PC-3 (cell line): ENCODE measurements at places on chromosomes 6 and 20. TPM values are rescaled to one million over a fixed set of nuclear protein-coding genes. Genes with fewer than 3 reads are reported as not detected.

GRCh38 chr6:121398127-121398526 is 37.3 kb upstream of the GJA1 start:
- DNase-seq, result no peak
- no peak overlapping the region for H3K27ac ChIP-seq
- no peaks in the 10 kb centered on the region for H3K4me1 ChIP-seq
- H3K4me3 ChIP-seq, result no peak overlapping the region
- H3K36me3 ChIP-seq, result no peaks in the 10 kb centered on the region
- H3K27me3 ChIP-seq, result no peaks in the 10 kb centered on the region

Gene CLVS2
- total RNA-seq, result not detected in 2 replicates

DNA sequence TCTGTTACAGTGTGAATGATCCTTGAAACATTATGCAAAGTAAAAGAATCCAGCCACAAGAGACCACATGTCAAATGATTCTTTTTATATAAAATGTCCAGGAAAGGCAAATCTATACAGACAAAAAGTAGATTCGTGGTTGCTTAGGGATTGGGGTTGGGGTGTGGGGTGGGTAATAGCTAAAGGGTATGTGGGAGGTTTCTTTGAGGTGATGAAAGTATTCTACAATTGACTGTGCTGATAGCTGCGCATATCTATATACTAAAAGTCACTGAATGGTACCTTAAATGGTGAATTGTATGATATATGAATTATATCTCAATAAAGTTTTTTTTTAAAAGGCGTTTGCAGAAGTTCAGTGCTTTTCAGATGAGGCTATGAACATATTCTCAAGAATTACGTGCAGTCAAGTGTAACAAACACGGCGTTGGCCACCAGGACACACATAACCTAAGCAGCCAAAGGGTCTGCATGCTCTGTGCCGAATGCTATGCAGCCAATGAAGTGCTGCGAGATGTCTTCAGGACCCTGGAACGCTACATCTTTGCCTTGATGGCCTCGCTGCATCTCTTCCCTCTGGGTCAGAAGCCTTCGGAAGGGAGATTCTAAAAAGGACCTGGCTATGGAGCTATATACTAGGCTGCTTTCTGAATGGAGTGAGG is 96.9 kb downstream of the SCML4 start:
- DNase-seq, result no peak
- no peaks in the 10 kb centered on the region for H3K36me3 ChIP-seq
- peaks cover 57% of the 10 kb centered on the region for H3K27me3 ChIP-seq
- H3K4me1 ChIP-seq, result no peaks in the 10 kb centered on the region

DNA sequence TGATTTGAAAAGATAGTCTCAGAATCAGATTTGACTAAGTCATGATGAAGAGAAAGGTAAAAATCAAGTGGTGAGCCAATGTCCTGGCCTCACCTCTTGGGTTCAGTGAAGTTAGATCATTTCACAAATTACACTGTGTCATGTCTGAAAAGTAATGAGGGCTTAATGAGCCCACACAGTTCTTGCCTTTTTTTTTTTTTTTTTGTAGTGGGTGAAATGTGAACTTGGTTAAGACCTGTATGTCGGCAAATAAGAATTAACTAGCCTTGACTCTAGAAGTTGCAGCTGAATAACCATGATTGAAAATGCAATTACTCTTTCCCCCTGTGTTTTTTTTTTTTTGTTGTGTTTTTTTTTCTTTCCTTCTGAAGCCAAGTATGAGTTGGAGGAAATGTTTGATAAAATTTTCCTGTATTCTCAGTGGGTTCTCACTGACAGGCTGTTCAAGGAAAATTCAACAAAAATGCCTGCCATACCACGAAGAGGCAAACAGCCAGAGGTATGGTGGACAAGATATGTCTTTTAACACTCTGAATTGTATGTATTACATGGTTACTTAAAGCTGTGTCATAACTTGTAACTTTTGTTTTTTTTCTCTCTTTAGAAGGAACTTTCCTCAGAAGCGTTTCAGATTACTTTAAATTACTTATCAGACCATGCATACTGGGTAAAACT is 135.2 kb upstream of the MLIP start:
- H3K4me1 ChIP-seq, result no peaks in the 10 kb centered on the region
- no peaks in the 10 kb centered on the region for H3K27me3 ChIP-seq
- H3K36me3 ChIP-seq, result no peaks in the 10 kb centered on the region
- H3K4me3 ChIP-seq, result no peak overlapping the region
- DNase-seq, result no peak

DNA sequence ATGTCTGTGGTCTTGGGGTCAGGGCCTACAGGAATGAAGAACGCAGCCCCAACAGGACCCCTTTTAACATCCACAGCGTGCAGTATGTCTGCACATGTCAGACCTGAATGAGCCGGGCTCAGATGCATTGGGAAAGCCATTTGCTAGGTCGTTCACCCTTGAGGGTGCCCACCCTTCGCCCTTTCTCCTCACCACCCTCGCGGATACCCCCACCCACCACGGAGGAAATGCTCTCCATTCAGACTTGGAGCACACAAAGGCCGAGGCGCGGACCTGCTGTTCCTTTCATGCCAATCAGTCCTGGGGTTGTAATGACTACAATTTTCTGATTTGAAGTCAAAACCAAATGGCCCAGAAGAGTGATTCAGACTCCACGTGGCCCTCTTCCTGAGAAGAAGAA is 62.7 kb downstream of the EDN3 start:
- H3K27ac ChIP-seq, result no peak overlapping the region
- H3K4me1 ChIP-seq, result no peaks in the 10 kb centered on the region
- H3K4me3 ChIP-seq, result no peak overlapping the region

GRCh38 chr6:150992703-150993102 is 127.2 kb downstream of the MTHFD1L start:
- H3K27ac ChIP-seq, result peak overlapping the region; percentile 9; the same call in 1 of the 2 replicates
- peak; percentile 12 for DNase-seq
- no peak overlapping the region for H3K4me3 ChIP-seq

Gene OXT
- not detected in 2 replicates for total RNA-seq

Gene EFCAB8
- total RNA-seq, result not detected in 2 replicates
